Activated naive CD4-positive, alpha-beta T cell treated with anti-CD3 and anti-CD28 coated beads, Interleukin-2, amount 50 U/mL, for 72 hours (primary cell): ENCODE measurements at places on chromosomes 2 and 18. TPM values are rescaled to one million over a fixed set of nuclear protein-coding genes. Genes with fewer than 3 reads are reported as not detected.

Gene TSGA10
- 8.0 TPM for total RNA-seq

Gene MPP4
- not detected for total RNA-seq

Gene APCDD1
- total RNA-seq, result not detected

Gene ST8SIA3
- total RNA-seq, result not detected

Gene MYL1
- not detected for total RNA-seq

Gene VWC2L
- not detected for total RNA-seq

Gene MDH1B
- 0.36 TPM for total RNA-seq

Gene ELMOD3
- 30.1 TPM for total RNA-seq

Gene CNTNAP5
- not detected for total RNA-seq

Gene AMER3
- total RNA-seq, result not detected

Gene C2orf81
- total RNA-seq, result 2.1 TPM

Gene IL36B
- total RNA-seq, result not detected

Gene LAMA3
- 0.16 TPM for total RNA-seq

Gene UGT1A9
- not detected for total RNA-seq

Gene DHRS9
- 11.5 TPM for total RNA-seq

Gene POTEJ
- not detected for total RNA-seq

Gene FBXO48
- 2.1 TPM for total RNA-seq

Gene SDC1
- 0.41 TPM for total RNA-seq

Gene LRRC30
- total RNA-seq, result not detected

Gene MTCL1
- 0.66 TPM for total RNA-seq

Gene MAP3K19
- total RNA-seq, result 0.64 TPM

Gene FZD7
- total RNA-seq, result 1.0 TPM

Gene ZSWIM2
- total RNA-seq, result not detected

Gene BMP10
- not detected for total RNA-seq

Gene AQP12B
- total RNA-seq, result not detected

Gene FNDC4
- total RNA-seq, result not detected

Gene LAMA1
- total RNA-seq, result not detected

Gene GALNT3
- 5.0 TPM for total RNA-seq

Gene CDH7
- total RNA-seq, result not detected

Gene ZC3H15
- total RNA-seq, result 78.3 TPM

Gene TCF4
- 0.46 TPM for total RNA-seq

Gene GPR39
- not detected for total RNA-seq

Gene OSBPL1A
- total RNA-seq, result 2.3 TPM

Gene TGFBRAP1
- total RNA-seq, result 15.9 TPM

Gene HOXD10
- not detected for total RNA-seq

Gene PMAIP1
- total RNA-seq, result 52.6 TPM
